ENCODE measurements at places on chromosomes 5 and 9. TPM values are rescaled to one million over a fixed set of nuclear protein-coding genes. Genes with fewer than 3 reads are reported as not detected.

Gene TAF11L5
- not detected for polyA plus RNA-seq

Gene TMC1
- 1.4 TPM for polyA plus RNA-seq

Gene ANKRD33B
- polyA plus RNA-seq, result 2.0 TPM

Gene FRMPD1
- polyA plus RNA-seq, result 5.4 TPM

Gene TTC23L
- polyA plus RNA-seq, result 4.6 TPM
